NCI-H446 (cell line): ENCODE measurements at places on chromosomes 6 and 20.

DNA sequence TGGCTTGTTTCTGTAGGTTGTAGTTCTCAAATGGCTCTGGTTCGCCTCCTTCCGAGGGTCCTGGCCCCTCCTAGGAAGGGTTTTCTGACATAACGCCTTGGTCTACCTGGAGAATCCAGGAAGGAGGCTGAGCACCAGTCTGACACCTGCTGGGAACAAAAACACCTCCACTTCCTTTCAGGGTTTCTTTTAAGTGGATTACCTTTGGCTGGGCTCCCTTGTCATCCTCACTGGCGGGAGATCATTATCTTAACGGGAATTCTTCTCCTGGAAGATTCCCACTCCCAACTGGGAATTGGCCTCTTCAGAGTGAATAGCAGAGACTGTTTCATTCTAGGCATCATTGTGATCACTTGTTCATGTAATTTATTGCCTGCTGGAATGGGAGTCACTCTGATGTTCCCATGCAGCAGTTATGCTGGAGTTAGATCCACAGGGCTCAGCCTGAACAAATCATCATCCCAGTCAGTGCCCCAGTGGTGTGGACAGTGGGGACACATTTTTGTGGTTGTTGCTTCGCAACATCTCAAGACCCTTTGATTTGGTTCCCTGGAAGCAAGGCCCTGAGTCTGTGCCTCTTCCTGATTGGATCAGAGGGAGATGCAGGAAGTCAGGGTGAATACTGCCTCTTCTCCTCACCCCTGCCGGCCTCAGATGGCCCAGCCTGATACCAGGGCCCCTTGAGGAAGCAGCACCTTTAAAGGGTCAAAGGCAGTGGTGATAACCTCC lies 49.1 kb downstream of the LYRM2 start:
- DNase-seq: no peak

DNA sequence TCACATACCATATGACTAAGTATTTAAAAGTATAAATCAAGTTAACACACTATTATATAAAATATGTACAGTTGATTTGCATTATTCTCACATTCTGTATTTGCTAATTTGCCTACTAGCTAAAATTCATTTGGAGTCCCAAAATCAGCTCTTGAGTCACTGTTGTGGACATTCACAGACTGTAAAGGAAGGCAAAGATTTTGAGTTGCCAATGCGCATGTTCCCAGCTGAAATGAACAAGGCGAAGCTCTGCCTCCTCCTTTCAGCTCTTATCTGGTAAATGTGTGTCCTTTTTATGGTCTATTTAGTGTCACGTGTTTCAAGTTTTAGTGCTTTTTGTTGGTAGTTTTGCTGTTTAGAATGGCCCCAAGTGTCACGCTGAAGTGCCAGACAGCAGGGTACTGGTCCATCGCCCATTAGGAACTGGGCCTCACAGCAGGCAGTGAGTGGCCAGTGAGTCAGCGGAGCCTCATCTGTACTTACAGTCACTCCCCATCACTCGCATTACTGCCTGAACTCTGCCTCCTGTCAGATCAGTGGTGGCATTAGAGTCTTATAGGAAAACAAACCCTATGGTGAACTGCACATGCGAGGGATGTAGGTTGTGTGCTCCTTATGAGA lies 87.2 kb upstream of the ADTRP start:
- DNase-seq: no peak

DNA sequence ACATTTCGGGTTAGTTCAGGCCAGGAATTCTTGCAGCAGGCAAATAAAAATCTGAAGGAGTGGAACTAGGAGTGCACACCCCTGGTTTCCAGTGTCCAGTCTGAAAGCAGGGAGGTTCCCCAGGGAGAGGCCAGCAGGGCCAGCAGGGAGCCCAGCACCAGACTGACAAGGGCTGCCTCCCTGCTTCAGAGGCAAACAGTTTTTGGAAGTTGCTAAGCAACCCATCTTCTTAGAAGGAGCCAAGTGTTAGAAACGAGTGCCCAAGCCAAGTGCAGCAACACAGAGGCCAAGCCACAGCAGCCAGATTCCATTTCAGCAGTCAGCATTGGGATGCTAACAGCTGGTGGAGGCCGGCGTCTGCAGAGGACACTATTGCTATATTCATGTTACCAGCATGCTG lies 179.1 kb downstream of the SYNDIG1 start:
- peak; percentile 65 for DNase-seq

- no peak for DNase-seq
Observed at GRCh38 chr6:110776413-110776812, 38.9 kb downstream of the CDK19 start.

GRCh38 chr20:51404297-51405060 lies 138.0 kb downstream of the NFATC2 start:
- DNase-seq: no peak

DNA sequence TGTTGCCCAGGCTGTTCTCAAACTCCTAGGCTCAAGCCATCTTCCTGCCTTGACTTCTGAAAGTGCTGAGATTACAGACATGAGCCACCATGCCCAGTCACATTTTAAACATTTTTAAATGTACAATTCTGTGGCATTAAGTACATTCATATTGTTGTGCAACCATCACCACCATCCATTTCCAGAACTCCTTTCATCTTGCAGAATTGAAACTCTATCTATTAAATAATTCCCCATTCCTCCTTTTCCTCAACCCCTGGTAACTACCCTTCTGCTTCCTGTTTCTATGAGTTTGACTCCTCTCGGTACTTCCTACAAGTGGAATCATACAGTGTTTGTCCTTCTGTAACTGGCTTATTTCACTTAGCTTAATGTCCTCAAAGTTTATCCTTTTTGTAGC lies 103.8 kb upstream of the NAA20 start:
- DNase-seq: no peak

GRCh38 chr6:3209114-3210023 lies 18.1 kb downstream of the TUBB2B start:
- no peak for DNase-seq

- DNase-seq: no peak
Observed at GRCh38 chr20:63322933-63323273, 29.9 kb downstream of the COL20A1 start.

DNA sequence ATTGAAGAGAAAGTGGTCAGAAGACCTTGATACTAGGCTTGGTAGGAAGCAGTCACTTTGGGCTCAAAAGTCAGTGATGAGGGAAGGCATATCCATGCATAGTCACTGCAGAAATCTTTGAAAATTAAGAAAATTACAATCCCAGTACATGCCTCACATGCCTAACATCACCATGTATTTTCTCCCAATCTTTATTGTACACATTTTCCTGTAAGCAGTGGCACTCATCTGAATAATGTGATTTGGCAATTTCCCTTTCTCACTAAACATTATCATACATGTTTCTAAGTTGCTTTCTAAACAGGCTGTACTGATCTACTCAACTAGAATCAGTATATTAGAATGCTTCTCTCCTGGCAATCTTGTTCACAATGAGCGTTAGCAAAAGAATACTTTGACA lies 280.7 kb upstream of the SUPT3H start:
- no peak for DNase-seq

DNA sequence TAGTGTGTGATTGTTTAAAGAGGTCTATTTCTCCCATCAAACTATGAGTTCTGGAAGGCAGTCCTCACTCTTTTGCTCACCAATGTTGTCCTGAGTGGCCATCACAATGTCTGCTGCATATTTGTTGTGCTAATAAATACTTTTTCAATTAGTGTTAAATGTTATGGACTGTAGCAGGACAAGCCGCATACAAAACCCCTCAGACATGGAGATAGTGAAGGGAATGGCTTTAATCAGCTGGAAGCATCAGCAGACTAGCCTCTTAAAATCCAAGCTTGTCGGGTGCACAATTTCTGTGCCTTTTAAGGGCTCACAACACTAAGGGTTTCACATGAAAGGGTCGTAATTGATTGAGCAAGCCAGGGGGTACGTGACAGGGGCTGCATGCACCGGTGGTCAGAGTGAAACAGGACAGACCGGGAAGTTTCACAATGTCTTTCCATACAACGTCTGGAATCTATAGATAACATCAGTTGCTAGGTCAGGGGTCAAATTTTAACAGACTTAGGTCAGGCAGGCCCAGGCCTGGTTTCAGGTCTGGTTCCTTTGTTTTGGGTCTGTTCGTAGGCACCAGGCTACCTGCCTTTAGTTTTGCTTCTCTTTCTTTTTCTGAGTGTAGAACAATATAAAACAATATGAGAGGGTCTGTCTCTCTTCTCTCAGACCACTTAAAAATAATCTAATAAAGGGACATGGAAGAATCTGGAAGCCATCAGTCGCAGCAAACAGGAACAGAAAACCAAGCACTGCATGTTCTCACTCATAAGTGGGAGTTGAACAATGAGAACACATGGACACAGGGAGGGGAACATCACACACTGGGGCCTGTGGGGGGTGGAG lies 327.6 kb upstream of the HTR1E start:
- no peak for DNase-seq

GRCh38 chr6:17653198-17653882 lies 53.2 kb downstream of the FAM8A1 start:
- no peak for DNase-seq

DNA sequence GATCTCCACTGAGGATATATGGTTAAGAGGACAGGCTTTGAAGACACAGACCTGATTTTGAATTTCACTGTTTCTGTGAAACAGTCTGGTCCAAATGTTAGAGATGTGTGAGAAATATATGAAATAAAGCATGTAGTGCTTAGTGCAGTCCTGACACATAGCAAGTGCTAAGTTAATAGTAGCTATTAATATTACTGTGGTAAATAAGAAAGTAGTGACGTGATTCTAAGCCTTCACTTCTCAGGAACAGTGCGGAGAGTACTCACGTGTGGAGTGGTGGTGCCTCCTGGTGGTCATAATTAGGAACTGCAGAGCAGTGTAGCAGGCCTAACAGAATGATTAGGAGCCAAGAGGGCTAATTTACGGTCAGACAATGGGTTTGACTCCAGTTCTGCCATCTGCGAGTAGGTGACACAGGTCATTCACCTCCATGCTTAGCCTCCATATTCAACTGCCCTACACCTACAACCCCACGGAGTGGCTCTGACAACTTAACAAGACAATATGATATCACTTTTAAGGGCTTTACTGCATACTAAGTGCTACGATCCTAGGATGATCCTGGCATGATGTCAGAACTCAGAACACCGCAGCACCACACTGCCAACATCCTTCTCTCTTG lies 106.2 kb downstream of the JPH2 start:
- DNase-seq: peak; percentile 37

DNA sequence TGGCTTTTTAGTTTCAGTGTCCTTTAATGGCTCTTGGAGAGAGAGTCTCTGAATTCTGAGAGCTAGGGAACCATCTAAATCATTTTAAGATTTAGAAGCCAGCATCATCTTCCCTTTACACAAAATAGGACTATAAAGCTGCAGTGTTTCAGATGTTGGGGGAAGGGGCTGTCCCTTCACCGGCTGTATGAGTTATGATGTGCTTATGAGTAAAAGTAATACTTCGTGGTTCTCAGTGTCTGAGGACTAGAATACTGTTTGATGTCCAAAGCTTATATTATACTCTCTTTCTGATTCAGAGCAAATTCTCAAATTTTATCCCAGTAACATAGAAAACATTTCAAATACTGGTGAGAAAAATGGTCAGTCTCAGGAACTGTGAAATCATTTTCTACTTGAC lies 63.5 kb upstream of the FAM8A1 start:
- DNase-seq: no peak
